Upper lobe of left lung (tissue), 6 donors: ENCODE measurements at places on chromosomes 3 and 15.
A peak's percentile ranks its signal among the peaks of the same experiment; 100 is the strongest.

DNA sequence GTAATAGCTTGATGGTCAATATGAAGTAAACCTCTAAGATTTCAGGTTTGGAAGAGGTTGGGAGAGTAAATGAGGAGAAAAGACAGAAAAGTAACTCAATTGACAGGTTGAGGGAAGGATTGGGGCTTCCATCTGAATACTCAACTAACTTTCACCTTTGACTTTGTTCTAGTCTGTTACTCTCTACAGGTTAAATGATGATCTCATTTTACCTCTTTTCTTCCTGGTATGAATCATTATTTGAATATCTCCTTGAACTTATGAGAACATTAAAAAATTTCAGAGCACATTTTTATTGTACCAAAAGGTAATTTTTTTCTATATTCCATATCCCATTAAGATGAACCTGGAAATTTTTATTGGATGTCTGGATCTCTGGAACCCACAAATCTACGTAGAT is 87.9 kb upstream of the KCNH8 start:
- H3K27ac ChIP-seq = no peak overlapping the region
- no peak for DNase-seq
- no peaks in the 10 kb centered on the region for H3K36me3 ChIP-seq
- H3K4me1 ChIP-seq = no peaks in the 10 kb centered on the region
- no peak overlapping the region for H3K4me3 ChIP-seq
- H3K27me3 ChIP-seq = no peaks in the 10 kb centered on the region

DNA sequence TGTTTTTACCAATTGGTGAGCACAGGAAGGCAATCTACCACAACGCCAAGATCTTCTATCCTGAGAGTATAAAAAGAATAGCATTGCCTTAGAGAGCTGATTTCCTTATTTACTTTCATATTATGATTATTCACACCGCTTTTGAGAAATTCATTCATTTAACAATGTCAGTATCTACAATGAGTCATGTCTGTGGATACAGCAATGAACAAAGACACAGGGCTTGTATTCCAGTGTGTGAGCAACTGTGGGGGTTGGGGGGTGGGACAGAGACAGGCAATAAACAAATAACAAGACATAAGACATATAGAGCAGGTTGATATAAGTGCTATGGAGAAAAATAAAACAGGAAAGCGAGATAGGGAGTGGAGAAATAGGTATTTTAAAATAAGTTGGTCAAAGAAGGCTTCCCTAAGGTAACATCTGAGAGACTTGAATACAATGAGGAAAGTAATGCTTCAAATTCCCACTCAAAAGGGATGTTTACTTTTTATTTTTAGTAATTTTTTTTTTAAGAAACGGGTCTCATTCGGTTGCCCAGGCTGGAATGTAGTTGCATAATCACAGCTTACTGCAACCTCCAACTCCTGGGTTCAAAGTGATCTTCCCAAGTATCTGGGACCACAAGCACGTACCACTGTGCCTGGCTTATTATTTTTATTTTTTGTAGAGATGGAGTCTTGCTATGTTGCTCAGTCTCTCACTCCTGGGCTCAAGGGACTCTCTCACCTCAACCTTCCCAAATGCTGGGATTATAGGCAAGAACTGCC is 45.7 kb downstream of the PGBD4 start:
- no peak overlapping the region for H3K27ac ChIP-seq
- no peaks in the 10 kb centered on the region for H3K4me1 ChIP-seq
- no peaks in the 10 kb centered on the region for H3K27me3 ChIP-seq

DNA sequence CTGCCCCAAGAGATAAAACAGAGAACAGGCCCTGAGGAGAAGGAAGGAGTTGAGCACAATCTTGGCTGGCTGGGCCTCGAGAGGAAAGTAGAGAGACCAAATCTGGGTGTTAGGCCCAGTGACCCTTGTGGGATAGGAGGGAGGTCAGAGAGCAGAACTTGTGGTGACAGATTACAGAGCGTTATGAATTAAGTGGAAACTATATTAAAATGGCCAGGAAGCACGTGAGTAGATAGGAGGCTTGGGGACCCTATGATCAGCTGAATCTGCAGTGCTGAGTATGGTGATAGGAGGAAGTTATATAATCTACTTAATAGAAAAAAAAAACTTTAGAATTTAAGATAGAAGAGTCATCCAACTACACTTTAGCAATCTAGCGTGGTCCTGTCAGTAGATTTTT is 30.0 kb downstream of the ST6GAL1 start:
- no peaks in the 10 kb centered on the region for H3K27me3 ChIP-seq
- peaks cover 12% of the 10 kb centered on the region for H3K36me3 ChIP-seq
- no peak overlapping the region for H3K4me3 ChIP-seq
- no peak for DNase-seq
- no peak overlapping the region for H3K27ac ChIP-seq

- peak overlapping the region; percentile 80 for H3K27ac ChIP-seq
- no peak overlapping the region for H3K4me3 ChIP-seq
- H3K4me1 ChIP-seq = peaks cover 39% of the 10 kb centered on the region
- DNase-seq = peak; percentile 77
Observed at GRCh38 chr3:10198761-10199649, 34.3 kb downstream of the IRAK2 start.

DNA sequence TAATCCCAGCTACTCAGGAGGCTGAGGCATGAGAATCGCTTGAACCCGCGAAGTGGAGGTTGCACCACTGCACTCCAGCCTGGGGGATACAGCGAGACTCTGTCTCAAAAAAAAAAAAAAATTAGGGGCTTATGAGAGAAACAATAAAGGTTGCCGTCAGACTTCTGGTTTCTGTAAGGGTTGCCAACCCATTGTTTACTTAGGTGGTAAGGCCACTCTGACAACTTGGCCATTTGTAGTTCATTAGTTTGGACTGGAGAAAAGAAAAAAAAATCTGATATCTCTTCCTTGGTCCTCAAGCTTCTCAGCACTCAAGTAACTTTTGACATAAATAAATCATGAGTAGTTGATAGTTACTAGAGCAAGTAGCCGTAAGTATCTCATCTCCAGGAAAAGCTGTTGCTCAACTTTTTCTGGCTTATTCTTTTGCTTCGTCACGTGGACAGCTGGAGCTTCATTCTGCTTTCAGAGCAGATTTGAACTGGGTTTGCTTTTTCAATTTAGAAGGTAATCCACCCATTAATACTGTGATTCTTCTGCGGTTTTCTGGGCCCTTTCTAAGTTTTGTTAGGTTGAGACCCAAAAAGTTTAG is 9.4 kb downstream of the SNX1 start:
- peaks cover 67% of the 10 kb centered on the region for H3K4me1 ChIP-seq
- no peaks in the 10 kb centered on the region for H3K36me3 ChIP-seq
- H3K27me3 ChIP-seq = no peaks in the 10 kb centered on the region
- no peak for DNase-seq
- no peak overlapping the region for H3K4me3 ChIP-seq

- no peaks in the 10 kb centered on the region for H3K4me1 ChIP-seq
- no peak overlapping the region for H3K27ac ChIP-seq
- H3K36me3 ChIP-seq = no peaks in the 10 kb centered on the region
- no peak overlapping the region for H3K4me3 ChIP-seq
Observed at GRCh38 chr3:67937498-67938118, 283.2 kb upstream of the SUCLG2 start.

- H3K36me3 ChIP-seq = no peaks in the 10 kb centered on the region
- no peak for DNase-seq
- peaks cover 14% of the 10 kb centered on the region for H3K4me1 ChIP-seq
- H3K27ac ChIP-seq = peak overlapping the region; percentile 89
Observed at GRCh38 chr15:90531147-90531546, 1.4 kb downstream of the CRTC3 start.

GRCh38 chr3:8665407-8665896 is 20.9 kb upstream of the SSUH2 start:
- no peaks in the 10 kb centered on the region for H3K4me1 ChIP-seq
- no peaks in the 10 kb centered on the region for H3K27me3 ChIP-seq
- H3K36me3 ChIP-seq = no peaks in the 10 kb centered on the region
- no peak for DNase-seq
- H3K4me3 ChIP-seq = no peak overlapping the region
- H3K27ac ChIP-seq = no peak overlapping the region

DNA sequence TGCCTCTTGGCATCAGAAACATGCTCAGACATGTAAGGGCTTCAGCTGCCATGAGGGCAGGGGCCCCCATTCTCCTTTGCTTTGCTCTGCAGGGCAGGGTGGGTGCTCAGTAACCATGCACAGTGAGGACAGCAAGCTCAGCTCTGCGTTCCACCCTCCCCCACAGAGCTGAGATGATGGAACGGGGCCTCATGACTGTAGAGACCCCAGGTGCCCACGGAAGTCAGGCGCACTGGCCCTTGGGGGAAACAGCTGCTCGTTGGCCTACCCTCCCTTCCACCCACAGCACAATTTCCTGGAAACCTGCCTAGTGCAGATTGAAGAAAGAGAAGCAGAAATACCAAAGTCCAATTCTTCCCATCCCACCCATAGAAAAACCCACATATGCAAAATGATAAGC is 10.5 kb downstream of the CTXND1 start:
- no peaks in the 10 kb centered on the region for H3K27me3 ChIP-seq
- H3K4me1 ChIP-seq = no peaks in the 10 kb centered on the region
- H3K27ac ChIP-seq = no peak overlapping the region
- no peak for DNase-seq
- H3K4me3 ChIP-seq = no peak overlapping the region

- no peak overlapping the region for H3K4me3 ChIP-seq
- no peak overlapping the region for H3K27ac ChIP-seq
- H3K4me1 ChIP-seq = no peaks in the 10 kb centered on the region
- DNase-seq = no peak
- no peaks in the 10 kb centered on the region for H3K36me3 ChIP-seq
- H3K27me3 ChIP-seq = no peaks in the 10 kb centered on the region
Observed at GRCh38 chr3:55296030-55296429, 191.1 kb downstream of the WNT5A start.

DNA sequence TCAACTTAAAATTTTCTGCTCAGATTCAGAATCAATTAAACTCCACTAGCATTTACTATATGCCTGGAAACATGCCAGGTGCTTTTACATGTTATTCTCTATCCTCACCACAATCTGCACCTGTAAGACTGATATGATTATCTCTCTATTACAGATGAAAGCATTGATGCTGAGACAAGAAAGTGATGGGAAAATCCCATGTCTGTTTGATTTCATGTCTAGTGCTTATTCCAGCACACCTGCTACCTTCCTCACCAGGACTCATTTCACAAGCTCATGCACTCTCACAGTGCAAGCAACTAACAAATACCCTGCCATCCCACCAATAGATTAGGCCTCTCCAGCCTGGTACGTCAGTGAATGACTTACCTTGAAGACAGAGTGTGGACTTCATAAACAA is 25.0 kb upstream of the BCL6 start:
- H3K27me3 ChIP-seq = no peaks in the 10 kb centered on the region
- no peak for DNase-seq
- no peak overlapping the region for H3K27ac ChIP-seq

GRCh38 chr3:101886626-101887025 is 37.3 kb downstream of the NFKBIZ start:
- no peaks in the 10 kb centered on the region for H3K36me3 ChIP-seq
- H3K27me3 ChIP-seq = no peaks in the 10 kb centered on the region
- no peak overlapping the region for H3K27ac ChIP-seq
- DNase-seq = no peak
- H3K4me3 ChIP-seq = no peak overlapping the region

DNA sequence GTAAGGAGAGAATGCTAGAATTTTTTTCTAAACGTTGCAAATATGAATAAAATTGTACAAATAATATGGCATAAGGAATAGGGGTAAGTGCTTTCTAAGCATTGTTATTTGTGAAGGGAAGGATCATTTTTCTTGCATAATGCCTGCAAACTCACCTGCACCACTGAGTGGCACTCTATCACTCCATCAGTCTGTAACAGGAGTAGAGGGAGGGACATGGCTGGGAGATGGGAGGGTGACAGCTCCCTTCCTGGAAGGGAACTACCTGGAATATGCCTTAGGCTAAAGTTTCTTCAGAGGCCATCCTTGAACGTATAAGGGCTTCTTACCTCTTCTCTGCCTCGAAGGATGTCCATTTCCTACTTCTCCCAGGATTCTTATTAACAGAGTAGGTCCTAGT is 3.0 kb downstream of the NAALADL2 start:
- peaks cover 3% of the 10 kb centered on the region for H3K4me1 ChIP-seq
- H3K36me3 ChIP-seq = no peaks in the 10 kb centered on the region
- peak; percentile 66 for DNase-seq
- no peaks in the 10 kb centered on the region for H3K27me3 ChIP-seq
- H3K27ac ChIP-seq = no peak overlapping the region
- no peak overlapping the region for H3K4me3 ChIP-seq

- no peaks in the 10 kb centered on the region for H3K27me3 ChIP-seq
- peaks cover 4% of the 10 kb centered on the region for H3K4me1 ChIP-seq
Observed at GRCh38 chr3:11430624-11431023, 158.4 kb downstream of the ATG7 start.

GRCh38 chr3:196968233-196969133 is at the start of gene PIGZ:
Gene PIGZ (minus strand): TSS chr3:196968833. CDS start chr3:196952031, 16,802 bp downstream.
- no peaks in the 10 kb centered on the region for H3K36me3 ChIP-seq
- H3K4me3 ChIP-seq = peak within 1 kb of the TSS; percentile 98
- peak within 1 kb of the TSS; percentile 87 for H3K27ac ChIP-seq
- H3K4me1 ChIP-seq = peaks cover 8% of the 10 kb centered on the region

DNA sequence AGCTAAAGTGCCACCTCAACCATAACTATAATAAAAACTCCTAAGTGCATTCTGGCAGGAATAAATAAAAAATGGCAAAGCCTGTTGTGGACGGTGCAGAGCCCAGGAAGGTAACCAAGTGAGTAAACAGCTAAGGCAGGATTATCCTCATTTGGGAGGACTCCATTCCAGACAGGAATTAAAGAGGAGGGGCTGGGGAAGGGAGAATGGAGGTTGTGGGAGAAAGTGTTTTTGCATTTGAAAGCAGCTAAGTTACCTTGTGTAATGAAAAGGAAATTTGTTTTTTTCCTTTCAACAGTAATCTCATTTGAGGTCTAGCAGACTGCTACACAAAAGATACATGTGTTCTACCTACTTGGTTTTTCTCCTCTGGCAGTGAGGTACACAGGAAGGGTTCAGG is 248.5 kb downstream of the TIGIT start:
- no peaks in the 10 kb centered on the region for H3K27me3 ChIP-seq
- no peak overlapping the region for H3K4me3 ChIP-seq

GRCh38 chr15:86885616-86886015 is 805.9 kb downstream of the AGBL1 start:
- H3K27me3 ChIP-seq = no peaks in the 10 kb centered on the region
- H3K27ac ChIP-seq = no peak overlapping the region
- no peak overlapping the region for H3K4me3 ChIP-seq
- no peaks in the 10 kb centered on the region for H3K4me1 ChIP-seq
- H3K36me3 ChIP-seq = no peaks in the 10 kb centered on the region
- no peak for DNase-seq

DNA sequence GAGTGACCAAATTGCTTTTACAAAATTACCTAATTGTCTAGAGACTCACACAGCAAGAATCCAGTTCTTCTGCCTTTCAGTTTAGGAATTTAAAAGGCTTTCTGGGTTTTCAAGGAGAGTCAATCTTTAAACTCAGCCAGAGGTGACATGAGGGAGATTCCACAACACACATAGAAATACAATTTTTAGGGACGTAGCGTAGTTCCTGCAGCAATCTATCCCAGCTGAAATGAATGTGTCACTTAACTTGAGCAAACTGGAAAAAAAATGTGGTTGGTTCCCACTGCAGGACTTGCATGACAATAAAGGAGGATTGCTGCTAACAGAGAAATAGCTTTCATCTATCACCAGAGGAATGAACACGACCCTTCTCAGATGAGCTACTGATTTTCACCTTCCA is 269.7 kb downstream of the OTOL1 start:
- no peaks in the 10 kb centered on the region for H3K27me3 ChIP-seq
- H3K36me3 ChIP-seq = no peaks in the 10 kb centered on the region
- H3K4me3 ChIP-seq = no peak overlapping the region
- H3K27ac ChIP-seq = no peak overlapping the region

GRCh38 chr3:120369037-120369467 is 19.9 kb upstream of the LRRC58 start:
- H3K4me1 ChIP-seq = no peaks in the 10 kb centered on the region
- no peak overlapping the region for H3K27ac ChIP-seq
- H3K27me3 ChIP-seq = no peaks in the 10 kb centered on the region

GRCh38 chr3:177483182-177483967 is 286.1 kb upstream of the TBL1XR1 start:
- no peaks in the 10 kb centered on the region for H3K36me3 ChIP-seq
- peak; percentile 30 for DNase-seq
- no peaks in the 10 kb centered on the region for H3K27me3 ChIP-seq
- H3K27ac ChIP-seq = no peak overlapping the region
- peaks cover 4% of the 10 kb centered on the region for H3K4me1 ChIP-seq
